Aorta (tissue), 5 donors: ENCODE measurements at places on chromosomes 2 and 18.

DNA sequence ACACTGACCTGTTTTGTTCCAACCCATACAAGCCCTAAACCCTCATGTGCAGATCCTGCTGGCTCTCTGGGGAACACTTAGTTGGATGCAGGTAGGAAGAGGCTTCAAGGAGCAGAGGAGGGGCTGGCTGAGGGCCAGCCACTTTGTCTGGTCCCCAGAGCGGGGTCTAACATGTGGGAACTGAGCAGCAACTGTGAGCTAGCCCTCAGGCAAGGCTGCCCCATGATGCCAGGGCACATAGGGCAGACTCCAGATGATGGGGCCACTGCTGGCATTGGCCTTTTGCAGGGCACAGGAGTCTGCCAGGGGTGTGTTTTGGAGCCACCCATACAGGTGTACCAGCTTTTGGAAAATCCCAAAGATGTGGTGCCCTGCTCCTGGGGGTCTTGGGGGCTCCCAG is 67.7 kb downstream of the HPCAL1 start:
- no peak for DNase-seq

DNA sequence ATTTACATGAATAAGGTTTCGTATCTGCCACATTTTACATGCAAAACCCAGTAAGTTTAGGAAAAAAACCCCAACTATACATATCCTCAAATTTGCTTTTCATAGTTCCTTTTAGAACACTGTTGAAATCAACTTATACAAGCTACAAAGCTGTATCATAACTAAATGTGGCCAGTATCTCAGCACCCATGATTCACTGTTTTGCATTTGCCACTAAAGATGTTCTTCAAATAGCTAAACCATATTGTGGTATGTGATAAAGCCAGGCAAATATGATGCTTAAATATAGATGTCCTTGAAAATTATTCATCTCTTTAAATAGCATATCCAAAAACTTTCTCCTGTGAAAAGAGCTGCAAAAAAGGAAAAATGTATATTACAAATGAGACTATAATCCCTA is 29.9 kb downstream of the ROCK2 start:
- DNase-seq = no peak

GRCh38 chr2:9666306-9666705 is 35.5 kb upstream of the YWHAQ start:
- no peak for DNase-seq

GRCh38 chr2:43609290-43609918 is 13.6 kb upstream of the THADA start:
- no peak for DNase-seq
